ENCODE measurements at places on chromosomes 13 and 19.

DNA sequence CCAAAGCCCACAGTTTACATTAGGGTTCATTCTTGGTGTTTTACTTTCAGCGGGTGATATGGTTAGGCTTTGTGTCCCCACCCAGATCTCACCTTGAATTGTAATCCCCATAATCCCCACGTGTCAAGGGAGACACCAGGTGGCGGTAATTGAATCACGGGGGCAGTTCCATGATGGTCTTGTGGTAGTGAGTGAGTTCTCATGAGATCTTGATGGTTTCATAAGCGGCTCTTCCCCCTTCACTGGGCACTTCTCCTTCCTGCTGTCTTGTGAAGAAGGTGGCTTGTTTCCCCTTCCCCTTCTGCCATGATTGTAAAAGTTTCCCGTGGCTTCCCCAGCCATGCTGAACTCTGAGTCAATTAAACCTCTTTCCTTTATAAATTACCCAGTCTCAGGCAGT is 12.0 kb downstream of the FPR2 start:
- DNase-seq = no peak

- no peak for DNase-seq
These were observed 194.7 kb downstream of the ZNF536 start for GRCh38 chr19:30566681-30567420.

GRCh38 chr13:96473526-96474180 is 383.7 kb downstream of the HS6ST3 start:
- no peak for DNase-seq

DNA sequence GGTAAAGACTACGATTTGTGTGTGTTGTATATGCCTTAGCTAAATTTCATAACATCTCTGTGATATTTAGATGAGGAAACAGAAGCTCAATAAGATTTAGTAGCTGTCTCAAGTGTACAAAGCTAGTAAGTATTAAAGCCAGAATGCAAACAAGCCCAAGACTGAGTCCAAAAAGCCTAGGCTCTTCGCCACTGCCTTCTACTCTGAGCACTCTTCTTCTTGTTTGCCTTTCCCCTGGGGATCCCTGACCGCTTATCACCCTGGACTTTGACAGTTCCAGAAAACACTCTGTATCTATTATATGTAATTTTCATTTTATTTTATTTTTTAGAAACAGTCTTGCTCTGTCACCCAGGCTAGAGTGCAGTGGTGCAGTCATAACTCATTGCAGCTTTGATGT is 5.8 kb downstream of the TM9SF2 start:
- no peak for DNase-seq

DNA sequence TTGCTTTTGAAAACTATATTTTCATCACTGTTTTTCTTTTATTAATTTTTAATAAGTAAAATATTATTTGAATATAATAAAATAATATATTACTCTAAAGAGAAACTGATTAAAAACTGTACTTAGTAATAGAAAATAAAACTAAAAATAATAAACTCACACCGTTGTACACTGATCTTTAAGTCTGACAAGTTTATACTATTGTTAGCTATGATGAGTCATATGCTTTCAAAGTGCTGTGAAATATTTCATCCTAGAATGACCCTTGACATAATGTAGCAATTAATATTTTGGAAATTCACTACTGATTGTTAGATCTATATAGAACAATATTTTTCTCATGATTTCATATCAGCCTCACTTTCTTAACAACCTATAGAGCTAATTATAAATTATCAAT is 1040.6 kb upstream of the SPRY2 start:
- no peak for DNase-seq

DNA sequence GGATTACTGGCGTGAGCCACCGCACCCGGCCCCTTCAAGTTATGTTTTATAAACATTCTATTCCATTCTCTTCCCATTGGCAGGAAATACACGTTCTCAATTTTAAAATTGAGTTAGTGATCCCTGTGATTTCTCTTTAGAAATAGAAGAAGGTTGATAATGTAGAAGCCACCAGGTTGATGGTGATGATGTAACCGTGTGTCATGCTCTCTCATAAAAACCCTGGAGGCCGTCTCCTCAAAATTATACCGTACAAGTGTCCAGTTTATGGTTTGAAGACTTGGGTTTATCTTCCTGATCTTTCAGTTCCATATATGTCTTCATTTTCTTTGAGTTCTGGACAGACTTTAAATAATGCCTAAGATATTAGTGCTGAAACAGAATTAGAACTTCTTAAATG is 32.2 kb downstream of the COG3 start:
- DNase-seq = no peak

DNA sequence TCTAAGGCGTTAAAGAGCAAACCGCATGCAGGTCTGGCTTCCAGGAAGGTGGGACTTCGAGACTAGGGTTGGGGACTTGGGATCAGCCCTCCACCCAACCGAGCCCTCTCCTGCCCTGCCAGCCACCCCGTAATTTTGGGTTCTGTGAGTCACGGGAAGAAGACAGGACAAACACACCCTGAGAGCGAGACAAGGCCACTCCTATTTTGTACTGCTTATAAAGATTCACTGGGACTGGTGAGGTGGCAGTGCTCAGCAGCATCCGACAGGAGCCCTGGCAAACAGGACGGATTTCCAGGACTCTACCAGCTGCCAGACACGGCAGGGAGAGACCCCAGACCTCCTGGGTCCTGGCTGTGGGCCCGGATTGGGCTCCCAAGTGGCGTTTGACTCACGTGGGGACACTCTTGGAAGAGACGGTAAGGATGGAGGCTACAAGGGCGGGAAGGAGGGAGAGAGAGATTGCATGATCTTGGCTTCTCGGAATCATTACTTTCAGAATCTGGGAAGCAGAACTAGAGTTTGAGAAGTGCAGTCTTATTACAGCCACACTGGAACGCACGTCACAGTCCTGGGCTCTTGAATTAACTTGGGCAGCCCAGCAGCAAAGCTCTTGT is at the start of gene C5AR2:
Gene C5AR2 (plus strand): TSS at position 245 of the 617 bp plus-strand sequence. CDS start 8,625 bp downstream, outside the sequence.
- DNase-seq = no peak

DNA sequence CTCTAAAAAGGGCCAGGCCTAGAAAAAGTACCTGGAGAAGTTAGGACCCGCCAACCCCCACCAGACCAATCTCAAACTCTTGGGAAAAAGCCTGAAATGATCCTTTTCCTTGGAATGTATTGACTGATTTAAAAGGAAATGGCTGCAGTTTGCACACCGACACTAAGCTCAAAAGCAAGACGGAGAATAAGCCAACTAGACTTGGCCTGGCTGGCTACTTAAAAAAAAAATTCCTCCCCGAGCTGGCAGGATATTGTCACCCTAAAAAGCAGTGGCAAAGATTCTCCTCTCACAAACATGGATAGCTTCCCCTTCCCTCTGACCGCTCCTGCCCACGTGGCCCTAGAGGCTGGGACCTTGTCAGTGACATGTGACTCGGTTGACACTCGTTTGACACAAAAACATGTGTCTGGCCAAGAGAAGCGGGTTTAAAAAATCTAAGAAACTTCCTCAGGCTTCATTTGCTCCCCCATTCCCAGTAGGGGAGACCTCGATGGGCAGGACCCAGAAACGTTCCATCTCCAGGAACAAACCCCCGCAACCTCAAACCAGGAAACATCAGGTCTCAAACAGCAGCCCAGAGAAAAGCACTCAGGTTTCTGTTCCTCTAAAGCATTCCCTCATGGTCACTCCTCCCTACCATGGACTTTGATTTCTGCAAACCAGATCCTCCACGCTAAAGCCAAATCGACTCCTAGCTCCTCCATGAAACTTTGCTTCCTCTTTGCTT is 1.3 kb downstream of the RFX1 start:
- no peak for DNase-seq

DNA sequence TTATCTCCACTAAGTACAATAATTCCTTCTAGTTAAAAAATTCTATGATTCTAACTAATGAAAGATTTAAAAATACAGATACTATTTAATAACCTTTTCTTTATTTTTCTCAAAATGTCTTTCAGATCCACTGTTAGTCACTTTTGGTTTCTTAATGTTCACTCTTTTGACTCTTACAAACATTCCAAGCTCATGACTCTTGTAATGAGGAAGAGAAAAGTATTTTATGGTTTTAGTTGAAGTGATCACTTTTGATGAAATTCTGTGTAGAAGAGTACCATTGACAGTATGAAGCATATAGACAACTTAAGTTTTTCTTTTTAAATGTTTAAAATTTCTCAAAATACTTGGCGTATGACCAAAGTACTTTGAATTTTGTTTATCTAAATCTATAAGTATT is 27.8 kb downstream of the COG3 start:
- DNase-seq = no peak

- DNase-seq = no peak
These were observed 77.1 kb downstream of the FNDC3A start for GRCh38 chr13:49052813-49053212.

GRCh38 chr13:27269114-27269665 is 1.4 kb upstream of the RASL11A start:
- DNase-seq = no peak

- no peak for DNase-seq
These were observed 7.0 kb upstream of the LILRA4 start for GRCh38 chr19:54345938-54346386.

- DNase-seq = no peak
These were observed 10.3 kb upstream of the POSTN start for GRCh38 chr13:37608750-37609339.

- DNase-seq = no peak
These were observed 61.7 kb downstream of the TDRD12 start for GRCh38 chr19:32781280-32781679.

- DNase-seq = no peak
These were observed 272.8 kb downstream of the OLFM4 start for GRCh38 chr13:53301449-53301848.

DNA sequence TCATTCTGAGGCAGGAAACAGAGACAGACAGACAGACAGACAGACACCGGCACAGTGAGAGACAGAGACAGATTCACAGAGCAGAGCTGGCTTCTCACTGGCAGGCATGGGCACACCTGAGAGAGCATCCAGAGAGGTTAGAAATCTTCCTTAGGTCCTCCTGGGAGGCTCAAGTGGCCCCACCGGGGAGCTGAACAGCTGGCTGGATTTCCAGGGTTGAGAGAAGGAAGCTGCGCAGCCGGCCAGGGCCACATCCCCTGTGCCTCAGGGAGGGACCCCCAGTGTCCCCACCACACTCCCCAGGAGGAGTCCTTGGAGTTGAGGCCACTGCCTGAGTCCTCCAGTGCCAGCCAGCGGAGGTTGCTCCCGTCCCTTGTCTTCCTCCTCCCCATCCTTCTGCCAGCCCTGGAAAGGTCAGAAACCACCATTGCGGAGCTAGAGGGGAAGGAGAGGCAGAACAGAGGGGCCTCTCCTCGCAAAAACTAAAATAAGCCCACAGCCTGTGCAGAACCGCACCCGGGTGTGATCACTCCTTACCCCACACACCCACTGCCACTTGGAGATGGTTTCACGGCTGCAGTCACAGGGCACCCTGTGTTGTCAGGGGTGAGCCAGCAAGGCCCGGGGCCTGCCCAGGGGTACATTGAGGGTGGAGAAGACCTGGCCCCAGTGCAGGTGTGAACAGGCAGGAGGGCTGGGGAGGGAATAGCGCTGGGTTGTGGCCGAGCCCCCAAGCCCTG is 4.2 kb downstream of the FFAR3 start:
- no peak for DNase-seq

GRCh38 chr19:3572132-3572854 is 451 bp upstream of the HMG20B start:
- peak; percentile 100 for DNase-seq

DNA sequence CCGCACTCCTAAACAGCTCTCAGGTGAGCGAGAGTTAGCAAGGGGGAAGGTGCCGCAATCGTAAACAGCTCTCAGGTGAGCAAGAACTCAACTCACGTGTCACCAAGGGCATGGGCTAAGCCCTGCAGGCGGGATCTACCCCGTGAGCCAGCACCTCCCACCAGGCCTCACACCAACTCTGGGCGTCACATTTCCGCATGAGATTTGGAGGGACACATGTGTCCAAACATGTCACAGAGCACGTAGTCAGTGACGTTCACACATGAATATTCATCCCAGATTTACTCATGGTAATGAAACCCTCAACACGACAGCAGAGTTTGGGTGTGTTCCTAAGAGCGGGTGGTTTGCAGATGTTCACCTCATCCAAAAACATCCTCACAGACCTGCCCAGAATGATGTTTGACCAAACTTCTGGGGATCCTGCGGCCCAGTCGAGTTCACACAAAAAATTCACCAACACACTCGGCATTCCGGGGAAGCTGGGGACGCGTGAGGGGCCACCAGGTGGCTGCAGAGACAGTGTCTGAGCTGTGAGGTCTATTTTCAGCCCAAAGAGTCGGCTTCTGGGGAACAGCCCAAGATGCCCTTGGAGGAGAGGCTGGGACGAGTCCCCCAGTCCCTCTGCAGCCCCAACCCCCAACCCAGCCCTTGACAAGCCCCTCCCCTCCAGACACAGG is 19.6 kb downstream of the C2CD4C start:
- no peak for DNase-seq

GRCh38 chr13:33199289-33199850 is 86.2 kb downstream of the STARD13 start:
- DNase-seq = no peak

DNA sequence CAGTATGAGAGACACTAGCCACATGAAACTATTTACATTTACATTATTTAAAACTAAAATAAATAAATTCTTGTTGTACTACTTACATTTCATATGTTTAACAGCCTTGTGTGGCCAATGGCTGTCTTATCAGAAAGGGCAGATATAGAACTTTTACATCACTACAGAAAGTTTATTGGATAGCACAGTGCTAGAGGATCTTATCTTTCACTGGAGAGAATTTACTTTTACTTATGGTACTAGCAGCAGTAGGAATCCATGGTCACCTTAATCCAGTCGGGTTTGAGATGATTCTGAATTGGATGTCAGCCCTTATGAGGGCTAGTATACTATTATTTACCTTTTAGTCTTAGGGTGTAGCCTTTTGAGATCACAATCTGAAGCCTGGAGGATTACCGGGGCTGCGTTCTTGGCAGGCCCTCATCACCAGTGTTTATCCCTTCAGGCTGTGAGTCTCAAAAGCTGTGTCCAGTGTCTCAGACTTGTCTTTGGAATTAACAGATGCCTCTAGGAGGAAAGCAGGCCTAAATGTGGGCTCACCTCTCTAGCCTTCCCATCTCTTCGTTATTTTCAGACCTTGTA is 21.7 kb downstream of the IFT88 start:
- peak; percentile 30 for DNase-seq

DNA sequence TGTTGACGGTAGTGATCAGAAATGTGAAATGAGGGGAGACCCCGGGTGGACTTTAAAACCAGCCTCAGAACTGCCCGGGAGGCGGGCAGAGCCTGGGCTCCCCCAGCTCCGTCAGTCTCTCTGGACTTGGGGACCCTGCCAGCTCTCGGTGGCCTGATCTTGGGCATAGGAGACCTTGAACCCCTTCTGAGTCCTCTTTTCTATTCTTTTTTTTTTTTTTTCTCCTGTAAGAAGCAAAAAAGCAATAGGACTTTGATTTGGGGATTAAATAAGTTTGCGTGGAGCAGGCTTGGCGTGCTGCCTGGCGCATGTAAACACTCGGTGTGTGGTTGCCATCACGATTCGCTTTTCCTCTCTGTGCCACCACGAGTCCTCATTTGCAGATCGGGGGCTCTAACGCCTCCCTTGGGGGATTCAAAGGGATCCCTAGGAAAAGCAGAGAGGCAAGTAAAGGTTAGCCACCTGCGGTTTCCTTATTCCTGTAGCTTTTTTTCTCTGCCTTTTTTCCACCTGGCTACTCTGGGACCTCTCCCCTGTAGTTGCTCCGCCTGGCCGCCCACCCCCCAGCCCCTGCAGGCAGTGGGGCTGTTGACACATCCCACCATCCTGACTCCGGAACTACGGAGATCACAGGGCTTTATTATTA is 1.3 kb downstream of the SAFB start:
- DNase-seq = peak; percentile 18

Data from ELF-1 (cell line).